Activated T-cell treated with anti-CD3 and anti-CD28 coated beads, Interleukin-2, amount 50 U/mL, for 24 hours (primary cell): ENCODE measurements at places on chromosomes 5 and 9.

GRCh38 chr5:97495301-97495700 is 312.3 kb upstream of the RIOK2 start:
- no peak for DNase-seq

DNA sequence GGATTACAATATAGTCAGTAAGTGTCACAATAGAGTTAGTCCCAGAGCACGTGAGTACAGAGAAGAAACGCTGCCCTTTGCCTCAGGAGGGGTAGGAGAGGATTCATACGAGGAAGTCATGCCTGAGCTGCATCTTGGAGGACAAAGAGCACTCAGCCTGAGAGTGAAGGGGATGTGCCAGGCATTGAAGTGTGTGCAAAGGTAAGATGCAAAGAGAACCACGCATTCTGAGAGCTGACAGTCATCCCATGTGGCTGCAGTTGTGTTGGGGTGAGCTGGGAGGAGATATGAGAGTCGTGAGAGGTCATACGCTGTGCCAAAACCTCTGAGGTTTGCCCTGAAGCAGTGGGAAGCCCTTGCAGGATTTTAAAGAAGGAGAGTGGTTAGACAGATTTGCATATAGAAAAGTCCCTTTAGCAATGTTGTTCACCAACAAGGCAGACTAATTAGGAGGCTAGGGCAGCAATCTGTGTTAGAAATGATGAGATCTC is 97.5 kb downstream of the PIP5K1B start:
- peak; percentile 32 for DNase-seq

DNA sequence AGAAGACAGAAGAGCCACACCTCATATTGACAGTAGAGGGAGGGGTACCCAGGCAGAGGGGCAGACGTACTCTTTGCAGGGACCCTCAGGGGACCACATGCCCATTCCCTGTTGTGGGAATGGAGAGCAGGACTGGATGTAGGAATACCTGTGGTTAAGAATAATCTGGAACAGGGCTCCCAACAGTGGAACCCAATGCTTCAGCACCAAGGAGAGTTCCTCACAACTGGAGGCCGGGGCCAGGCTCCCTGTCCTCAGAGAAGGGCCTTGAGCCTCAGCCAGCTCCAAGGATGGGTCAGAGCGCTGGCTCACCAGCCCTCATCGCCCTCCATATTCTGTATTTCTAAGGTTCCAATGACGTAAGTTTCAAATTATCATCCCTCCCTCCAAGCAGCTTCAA is 7.4 kb upstream of the SHC3 start:
- no peak for DNase-seq

- DNase-seq: peak; percentile 52
These were observed 16.0 kb upstream of the PUM3 start for GRCh38 chr9:2859776-2860379.

- DNase-seq: no peak
These were observed 39.2 kb downstream of the NUP188 start for GRCh38 chr9:128986671-128987070.
